Stimulated activated CD4-positive, alpha-beta T cell treated with anti-CD3 and anti-CD28 coated beads, Interleukin-12 subunit alpha, Interleukin-12 subunit beta, amount 100 ng/mL, for 24 hours (primary cell): ENCODE measurements at places on chromosomes 7 and 10.

GRCh38 chr7:76054123-76055120 is 6.5 kb downstream of the MDH2 start:
- DNase-seq: no peak

- no peak for DNase-seq
Observed at GRCh38 chr10:133044401-133044811, 43.3 kb upstream of the ADGRA1 start.

GRCh38 chr7:121837462-121837861 is 35.5 kb upstream of the PTPRZ1 start:
- no peak for DNase-seq

DNA sequence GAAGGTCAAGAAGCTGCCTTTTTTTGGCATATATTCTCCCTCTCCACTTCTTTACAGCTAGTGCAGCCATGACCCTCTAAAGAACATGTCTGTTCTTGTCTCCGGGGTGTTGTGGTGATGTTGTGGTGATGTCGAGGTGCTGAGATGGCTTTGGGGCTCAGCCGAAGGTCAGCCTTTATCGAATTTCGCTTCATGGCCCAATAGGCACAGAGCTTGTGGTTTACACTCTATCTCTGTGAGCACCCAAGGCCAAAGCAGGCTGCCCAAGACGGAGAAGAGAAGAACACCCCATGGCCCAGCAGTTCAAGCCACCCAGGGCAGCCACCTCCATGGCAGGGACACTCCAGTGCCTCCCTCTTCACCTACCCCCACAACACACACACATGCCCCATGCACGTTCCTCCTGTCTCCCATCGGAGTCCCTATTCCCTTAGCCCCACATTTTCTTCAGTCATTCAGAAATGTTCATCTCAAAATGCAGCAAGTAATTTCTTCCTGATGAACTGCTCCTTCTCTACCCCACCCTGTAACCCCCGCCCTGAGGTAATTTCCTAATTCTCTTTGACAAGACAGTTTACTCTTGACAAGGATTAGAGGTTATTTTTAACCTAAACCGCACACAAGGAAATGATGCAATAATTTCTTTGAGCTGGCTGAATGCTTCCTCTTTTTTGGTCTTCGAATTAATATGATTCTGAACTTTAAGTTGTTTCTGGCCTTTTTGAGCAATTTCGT is 18.6 kb upstream of the ADRB1 start:
- DNase-seq: no peak

DNA sequence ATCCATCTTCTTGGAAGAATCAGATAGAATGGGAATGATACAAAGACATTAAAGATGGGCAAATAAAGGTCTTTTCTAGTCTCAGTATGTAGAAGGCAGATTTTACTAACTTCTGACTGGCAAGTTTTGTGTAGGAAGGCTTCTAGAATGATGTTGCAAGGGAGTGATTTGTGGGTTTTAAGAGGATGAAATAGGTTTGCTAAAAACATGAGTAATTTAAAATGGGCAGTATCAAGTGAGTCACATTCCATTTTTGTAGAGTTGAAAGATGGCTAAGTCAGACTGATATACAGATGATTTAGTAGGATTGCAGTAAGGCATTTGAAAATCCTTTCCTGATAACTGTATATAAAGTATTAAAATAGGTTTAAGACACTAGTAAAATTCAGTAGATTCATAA is 777.4 kb downstream of the SORCS1 start:
- no peak for DNase-seq

DNA sequence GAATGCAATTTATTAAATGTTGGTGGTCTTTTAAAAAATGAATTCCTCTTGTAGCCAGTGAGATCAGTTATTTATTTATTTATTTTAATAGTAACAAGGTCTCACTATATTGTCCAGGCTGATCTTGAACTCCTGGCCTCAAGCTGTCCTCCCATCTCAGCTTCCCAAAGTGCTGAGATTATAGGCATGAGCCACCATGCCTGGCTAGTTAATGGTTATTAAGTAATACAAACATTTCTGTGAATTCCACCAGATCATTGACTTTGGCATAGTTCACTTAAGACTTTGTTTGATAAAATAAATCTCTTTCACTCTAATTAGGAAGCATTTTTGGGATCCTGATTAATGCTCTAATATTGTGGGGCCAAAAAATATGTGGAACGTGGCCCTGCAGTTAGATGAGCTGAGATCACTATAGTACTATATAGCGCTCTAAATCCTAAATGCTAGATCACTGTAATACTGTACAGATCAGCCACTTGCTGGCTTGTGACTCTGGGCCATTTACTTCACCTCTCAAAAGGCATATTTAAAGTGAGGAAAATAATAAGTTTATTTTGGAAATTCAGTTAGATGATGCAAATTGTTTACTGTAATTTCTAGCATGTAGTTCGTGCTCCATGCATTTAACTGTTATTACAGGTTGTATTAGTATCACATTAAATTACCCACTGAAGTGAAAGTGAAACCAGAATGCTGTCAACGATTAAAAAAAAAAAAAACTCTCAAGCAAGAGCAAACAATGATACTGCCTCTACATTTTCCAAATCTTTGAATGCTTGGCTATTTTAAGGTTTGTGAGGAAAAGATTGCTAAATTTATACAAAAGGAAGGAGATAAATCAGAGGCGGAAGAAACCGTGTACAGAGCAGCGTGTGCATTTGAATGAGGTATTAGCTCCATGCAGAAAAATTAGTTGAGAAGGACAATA is 15.9 kb upstream of the FAS start:
- no peak for DNase-seq

DNA sequence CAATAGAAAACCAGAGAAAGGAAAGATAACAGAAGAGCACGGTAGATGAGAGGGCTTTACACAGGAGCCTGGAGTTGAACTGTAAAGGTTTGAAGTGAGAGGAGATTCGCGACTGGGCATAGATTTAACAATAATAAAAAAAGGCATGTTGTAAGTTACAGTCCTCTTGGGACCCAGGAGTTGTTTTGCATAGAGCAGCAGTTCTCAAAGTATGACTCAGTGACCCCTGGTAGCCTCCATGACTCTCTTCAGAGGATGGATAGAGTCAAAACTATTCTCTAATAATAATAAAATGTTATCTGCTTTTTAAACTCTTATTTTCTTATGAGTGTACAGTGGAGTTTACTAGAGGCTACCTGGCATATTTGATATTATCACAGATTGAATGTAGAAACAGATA is 262.3 kb downstream of the SORCS3 start:
- no peak for DNase-seq

- DNase-seq: no peak
Observed at GRCh38 chr7:18958627-18959026, 158.8 kb downstream of the TWIST1 start.

GRCh38 chr10:110115784-110116520 is 91.5 kb upstream of the MXI1 start:
- no peak for DNase-seq

GRCh38 chr10:97184971-97185325 is 811 bp downstream of the SLIT1 start:
- no peak for DNase-seq

DNA sequence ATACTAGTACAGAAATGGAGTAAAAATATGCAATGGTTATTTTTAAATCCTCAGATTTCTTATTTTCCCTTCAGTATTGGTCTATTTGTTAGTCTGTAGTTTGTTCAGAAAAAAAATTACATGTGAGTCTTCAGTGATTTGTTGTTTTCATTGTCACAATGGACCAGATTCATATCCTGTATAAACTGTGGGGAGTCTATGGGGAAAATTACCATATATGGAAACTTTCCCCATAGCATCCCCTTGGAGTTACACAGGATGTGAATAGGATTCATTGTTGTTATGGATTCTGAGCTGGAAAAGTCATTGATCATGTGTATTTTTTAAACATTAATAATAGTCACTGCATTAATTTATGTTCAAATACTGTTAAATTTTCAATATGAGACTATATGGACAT is 72.6 kb downstream of the ST7 start:
- DNase-seq: no peak

DNA sequence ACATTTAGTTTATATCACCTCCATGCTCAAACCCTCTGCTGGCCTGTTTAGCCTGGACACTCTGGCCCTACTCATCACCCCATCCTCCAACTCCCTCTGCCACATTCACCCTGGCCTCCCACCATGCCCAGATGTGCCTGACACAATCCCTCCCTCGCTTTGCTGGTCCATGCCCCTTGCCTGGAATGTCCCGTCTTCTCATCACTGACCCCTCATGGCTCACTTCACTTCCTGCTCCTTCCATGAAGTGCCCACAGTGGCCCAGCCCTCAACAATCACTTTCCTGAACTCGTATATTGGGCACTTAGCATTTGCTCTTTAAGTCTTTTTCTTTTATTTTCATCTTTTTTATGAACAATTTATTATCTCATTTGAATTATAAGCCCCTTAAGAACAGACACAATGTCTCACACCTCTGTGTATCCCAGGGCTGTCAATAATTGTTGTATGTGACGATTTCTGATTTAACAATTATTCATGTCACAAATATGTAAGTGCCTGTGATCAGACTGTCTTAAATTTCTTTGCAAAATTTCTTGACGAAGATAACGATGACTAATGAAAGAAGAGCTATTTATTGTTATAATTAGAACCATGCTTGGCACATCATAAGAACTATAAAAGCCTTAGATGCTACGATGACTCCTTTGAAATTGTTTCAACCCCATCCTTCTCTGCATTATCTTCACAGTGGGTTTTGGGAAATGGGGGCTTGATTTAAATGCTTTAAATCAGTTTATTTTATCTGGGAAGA is 209.9 kb upstream of the YAE1 start:
- no peak for DNase-seq

- DNase-seq: no peak
Observed at GRCh38 chr10:110074758-110075671, 67.2 kb downstream of the ADD3 start.

GRCh38 chr7:32533276-32534029 is 38.2 kb downstream of the AVL9 start:
- no peak for DNase-seq

DNA sequence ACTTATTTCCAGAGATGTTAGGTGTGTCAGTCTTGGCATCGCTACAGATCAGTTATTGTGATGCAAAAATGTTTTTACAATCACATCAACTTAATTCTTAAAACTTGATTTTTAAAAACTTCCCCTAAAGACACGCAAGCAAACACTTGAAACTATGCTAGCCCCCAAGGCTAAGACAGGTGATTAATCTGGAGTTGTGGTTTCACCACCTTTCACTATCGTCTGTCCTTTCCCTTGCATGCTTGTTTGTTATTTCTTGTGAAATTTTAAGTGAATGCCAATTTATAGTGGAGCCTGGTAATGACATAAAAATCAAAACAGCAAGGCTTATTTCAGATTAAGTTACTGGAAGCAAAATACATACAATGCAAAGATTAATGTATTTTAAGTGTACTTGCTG is 70.4 kb downstream of the SLC35B4 start:
- no peak for DNase-seq
